ENCODE measurements at places on chromosomes 13 and 19. TPM values are rescaled to one million over a fixed set of nuclear protein-coding genes. Genes with fewer than 3 reads are reported as not detected.

Gene ETV2
- not detected for total RNA-seq

Gene TUBGCP3
- 63.9 TPM for total RNA-seq

Gene TMEM221
- not detected for total RNA-seq

Gene CYP4F2
- total RNA-seq, result not detected

Gene C5AR2
- 0.17 TPM for total RNA-seq

Gene MEX3D
- total RNA-seq, result 8.3 TPM

Gene MYCBP2
- total RNA-seq, result 113 TPM

Gene DCLK1
- total RNA-seq, result not detected

Gene GPR18
- total RNA-seq, result 10.6 TPM

Gene TMEM161A
- 26.9 TPM for total RNA-seq

Gene PLPPR3
- not detected for total RNA-seq

Gene DKKL1
- total RNA-seq, result not detected

Gene ZNF221
- 0.76 TPM for total RNA-seq

Gene RASGRP4
- 0.86 TPM for total RNA-seq

Gene ADAMTSL5
- 2.5 TPM for total RNA-seq

Gene PLVAP
- 0.12 TPM for total RNA-seq

Gene FLT3
- total RNA-seq, result not detected

All from T-helper 1 cell treated with Interleukin-12 subunit alpha and Interleukin-12 subunit beta and Interleukin-4 antibody, amounts not matched to agents 30 ng/mL and 1 ng/mL, for 36 hours (primary cell).